ENCODE measurements at places on chromosomes 2 and 18.

DNA sequence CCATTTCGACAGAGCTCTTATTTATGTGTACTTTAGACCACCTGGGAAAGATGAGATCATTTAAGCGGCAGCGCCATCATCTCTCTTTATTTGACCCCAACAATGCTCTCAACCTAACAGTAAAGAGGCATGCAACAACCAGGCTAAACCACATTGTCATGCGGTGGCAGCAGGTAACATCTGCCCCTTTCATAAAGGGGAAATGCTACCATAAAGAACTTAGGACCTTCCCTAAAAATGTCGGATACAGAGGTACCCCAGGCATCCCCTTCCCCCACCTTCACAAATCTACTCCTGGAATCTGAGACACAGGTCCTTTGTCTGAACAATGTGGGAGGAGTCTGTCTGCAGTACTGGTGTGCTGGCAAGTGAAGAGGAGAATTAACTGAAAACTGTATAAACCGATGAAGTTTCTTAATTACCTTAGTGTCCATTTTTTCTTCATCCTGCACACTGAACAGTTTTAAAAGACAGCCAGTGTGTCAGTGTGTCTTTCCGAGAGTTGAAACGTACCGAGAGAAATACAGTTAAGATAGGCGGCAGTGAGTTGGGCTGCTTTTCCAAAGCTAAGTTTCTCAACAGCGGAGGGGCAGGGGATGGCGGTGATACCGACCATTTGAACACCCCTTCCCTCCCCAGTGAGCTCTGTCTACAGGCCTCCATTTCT, 1.9 kb downstream of the MEX3C start:
- DNase-seq, result no peak

DNA sequence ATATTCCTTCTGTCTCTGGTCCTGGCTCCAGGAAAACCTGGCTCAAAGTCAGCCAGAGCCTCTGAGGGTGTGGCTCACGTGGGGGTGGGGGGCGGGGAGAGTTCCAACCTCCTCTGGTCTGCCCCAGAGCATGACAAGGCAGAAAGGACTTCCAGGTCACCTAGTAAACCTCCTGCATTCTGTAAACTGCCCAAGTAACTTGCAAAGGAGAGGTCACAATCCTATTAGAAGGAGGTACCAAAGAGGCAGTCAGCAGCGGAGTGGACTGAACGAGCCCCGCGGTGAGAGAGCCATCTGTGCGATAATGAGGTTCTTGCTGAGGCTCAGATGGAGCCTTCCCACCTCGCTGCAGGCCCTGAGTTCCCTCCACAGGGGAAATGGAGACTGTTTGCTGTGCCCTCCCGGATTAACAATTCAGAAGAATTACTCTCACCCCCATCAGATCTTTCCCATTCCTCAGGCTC, 58.9 kb upstream of the GATA6 start:
- no peak for DNase-seq

DNA sequence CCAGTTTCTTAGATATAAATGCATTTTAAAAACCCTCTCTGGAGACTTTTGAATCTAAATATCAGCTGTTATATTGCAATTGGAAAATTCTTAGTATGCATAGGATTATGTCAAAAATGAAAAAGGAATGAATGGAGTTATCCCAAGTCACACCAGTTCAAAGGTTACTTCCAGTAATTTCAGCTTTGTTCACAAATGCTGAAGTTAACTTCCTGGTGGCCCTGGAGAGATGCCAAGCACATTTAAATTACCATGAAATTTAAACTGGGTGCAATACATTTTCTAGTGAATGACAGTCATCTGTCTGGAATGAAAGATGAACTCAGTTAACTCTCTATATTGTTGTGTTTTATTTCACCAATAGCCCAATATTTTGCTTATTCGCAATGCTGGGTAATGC, 753.9 kb downstream of the SUCLG1 start:
- DNase-seq, result no peak

DNA sequence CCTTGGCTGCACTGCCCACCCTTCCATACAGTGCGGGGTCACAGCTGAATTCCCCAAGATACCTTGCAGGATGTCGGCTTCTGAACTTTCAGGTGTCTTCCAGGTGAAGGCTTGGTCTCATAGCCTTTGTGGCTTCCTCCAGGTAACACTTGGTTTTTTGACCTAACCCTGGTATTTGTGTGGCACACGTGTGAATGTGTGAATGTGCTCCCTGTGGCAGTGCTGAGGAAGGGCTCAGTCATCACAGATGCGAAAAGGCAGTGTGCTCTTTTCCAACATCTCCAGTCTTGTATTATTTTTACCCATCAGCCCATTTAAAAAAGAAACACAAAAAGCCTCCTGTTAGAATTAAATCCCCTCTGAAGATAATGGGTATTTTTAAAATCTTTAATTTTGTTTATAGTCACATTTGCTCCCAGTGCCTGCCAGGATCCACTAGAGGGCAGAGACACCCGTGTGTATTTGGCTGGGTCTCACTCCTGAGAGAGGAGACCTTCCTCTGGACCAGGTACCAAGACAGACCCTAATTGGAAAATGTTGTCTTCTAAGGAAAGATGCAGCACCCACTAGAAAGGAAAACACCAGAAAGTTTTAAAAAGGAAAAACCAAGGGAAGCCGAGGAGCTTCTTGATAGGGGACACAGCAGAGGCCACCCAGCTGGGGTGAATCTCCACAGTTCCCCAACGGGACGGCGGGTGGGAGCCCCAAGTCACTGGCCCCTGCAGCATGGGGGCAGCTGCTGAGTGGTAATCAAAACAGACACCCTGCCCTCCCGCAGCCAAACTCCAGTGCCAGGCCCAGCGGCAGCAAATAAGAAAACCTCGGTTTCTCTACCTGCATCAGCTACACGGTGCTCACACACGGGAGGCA, 27.7 kb downstream of the FAM110C start:
- no peak for DNase-seq

GRCh38 chr18:62196980-62197379, 9.9 kb downstream of the RELCH start:
- no peak for DNase-seq
